ENCODE measurements at places on chromosomes 2 and 18.

DNA sequence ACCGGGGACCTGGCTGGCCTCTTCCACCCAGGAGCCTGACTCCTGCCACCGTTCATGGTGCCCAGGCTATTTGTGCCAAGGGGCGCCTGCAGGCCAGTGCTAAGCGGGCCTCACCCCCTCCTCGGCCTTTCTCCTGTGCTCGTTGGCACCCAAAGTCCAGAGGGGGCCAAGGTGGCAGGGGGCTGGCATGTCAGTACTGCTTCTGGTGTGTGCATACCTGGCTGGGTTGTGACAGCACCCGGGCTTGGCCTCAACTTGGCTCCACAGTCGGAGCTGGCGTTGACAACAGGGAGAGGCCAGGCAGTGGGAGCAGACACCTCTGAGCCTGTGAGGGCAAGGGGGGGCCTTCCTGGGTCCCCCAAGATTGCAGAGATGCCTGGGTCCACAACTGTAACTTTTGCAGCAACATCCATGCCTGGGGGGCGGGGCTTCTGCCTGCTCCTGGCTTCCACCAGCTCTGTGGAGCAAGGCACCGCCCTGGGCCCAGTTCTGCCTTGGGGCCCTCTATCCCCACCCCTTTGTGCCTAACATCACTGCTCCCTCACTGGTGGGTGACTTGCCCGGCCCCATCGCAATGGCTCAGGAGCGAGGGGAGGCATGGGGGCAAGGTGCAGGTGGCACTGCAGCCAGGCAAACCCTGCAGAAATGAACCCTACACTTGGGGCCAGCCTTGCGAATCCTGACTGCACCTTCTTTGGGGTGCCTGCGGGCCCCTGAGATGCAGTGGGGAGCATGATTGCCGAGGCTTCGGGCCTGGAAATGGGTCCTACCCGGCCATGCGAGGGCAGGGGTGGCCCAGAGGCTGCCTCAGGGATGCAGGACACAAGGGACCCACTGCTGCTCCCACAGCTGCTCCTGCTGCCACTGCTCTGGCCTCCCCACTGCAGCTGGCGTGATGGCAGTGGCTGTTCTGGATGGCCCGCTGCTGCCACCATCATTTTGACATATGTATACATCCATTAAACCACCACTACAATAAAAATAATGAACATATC, 35.9 kb downstream of the PTPN4 start:
- no peak for DNase-seq

DNA sequence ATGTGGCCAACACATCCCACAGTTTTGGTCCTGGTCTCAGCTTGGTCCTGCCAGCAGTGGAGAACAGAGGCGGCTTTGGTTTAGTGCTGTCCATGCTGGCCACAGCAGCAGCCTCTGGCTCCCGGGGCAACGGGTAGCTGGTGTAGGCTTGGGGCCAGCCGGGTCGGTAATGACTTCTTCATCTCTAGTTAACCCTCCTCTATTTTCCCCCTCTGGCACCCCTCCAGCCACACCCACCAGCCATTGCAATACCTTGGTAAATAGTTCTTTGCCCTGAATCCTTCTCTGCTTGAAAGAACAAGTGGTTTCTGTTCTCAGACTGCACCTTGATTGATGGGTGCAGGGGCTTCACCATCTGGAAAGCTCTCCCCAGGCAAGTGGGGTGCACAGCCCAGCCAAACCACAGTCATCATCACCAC, 31.7 kb upstream of the ZNF396 start:
- no peak for DNase-seq

DNA sequence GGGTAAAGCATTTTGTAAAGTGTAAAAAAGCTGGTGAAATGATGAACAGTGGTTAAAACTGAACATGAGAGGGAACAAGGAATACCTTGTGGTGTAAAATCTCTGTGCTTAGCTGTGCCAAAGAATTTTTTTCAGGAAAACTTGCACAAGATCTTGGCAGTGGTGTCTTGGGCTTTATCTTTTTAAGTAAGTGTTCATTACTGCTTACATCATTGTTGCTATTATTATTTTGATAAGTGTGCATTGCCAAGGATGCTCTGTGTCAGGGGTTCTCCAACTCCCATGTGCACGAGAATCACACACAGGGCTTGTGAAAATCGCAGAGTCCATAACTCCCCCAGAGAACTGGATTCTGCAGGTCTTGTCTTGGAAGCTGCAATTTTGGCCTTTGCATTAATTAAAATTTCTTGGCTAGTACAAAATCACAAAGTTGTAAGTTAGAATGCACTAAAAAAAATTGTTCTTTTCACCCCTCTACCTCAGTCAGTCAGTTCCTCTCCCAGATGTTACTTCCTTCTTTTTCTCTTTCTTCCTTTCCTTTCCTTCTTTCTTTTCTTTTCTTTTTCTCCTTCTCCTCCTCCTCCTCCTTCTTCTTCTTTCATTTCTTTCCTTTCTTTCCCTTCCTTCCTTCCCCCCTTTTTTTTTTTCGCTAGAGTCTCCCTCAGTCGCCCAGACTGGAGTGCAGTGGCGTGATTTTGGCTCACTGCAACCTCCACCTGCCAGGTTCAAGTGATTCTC, 37.8 kb downstream of the GATA6 start:
- DNase-seq: no peak

- no peak for DNase-seq
Observed at GRCh38 chr2:55766947-55767346, 73.3 kb upstream of the PNPT1 start.

DNA sequence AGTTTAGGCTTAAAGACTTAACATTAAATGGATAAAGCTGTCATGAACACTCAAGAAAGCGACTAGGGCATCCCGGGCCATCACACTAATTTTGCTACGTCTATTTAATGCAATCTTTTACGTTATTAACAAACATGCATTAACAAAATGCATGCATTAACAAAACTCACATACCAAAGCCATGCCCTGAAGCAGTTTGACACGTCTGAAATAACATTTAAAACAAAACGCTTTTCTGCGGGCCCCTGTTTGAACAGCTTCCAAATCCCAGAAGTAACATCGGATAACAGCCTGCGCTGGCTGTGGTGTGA, 458 bp downstream of the B4GALT6 start:
- no peak for DNase-seq

- DNase-seq: no peak
Observed at GRCh38 chr18:59470561-59471121, 111.6 kb upstream of the LMAN1 start.

- DNase-seq: no peak
Observed at GRCh38 chr18:28729321-28729720, 552.4 kb upstream of the CDH2 start.

GRCh38 chr2:105078906-105079495, 41.1 kb downstream of the MRPS9 start:
- no peak for DNase-seq

DNA sequence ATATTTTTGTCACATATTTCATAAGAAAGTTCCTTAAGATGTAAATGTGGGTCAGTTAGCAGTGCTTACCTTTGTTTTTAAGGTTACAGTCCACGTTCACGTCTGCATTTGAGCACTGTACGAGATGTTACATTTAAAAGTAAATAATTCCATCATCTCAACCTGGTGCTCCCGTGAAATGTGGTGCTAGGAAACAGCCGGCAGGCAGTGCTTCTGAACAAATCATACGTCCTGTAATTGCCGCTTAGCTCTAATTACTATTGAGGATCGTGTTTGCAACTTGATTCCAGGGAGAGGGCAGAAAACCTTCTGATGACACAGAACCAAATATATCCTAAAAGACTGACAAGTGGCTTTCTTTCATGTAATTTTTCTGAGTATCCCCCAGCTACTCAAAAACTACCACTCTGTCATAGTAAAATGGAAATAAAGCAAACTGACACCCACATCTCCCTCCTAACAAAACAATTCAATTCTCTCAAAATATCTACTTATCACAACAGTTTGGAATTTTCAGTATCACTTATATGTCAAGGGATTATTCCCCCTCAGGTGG, 297.8 kb upstream of the SESTD1 start:
- peak; percentile 83 for DNase-seq

All from NCI-H774 (cell line).